ENCODE measurements at places on chromosomes 5 and 9.

DNA sequence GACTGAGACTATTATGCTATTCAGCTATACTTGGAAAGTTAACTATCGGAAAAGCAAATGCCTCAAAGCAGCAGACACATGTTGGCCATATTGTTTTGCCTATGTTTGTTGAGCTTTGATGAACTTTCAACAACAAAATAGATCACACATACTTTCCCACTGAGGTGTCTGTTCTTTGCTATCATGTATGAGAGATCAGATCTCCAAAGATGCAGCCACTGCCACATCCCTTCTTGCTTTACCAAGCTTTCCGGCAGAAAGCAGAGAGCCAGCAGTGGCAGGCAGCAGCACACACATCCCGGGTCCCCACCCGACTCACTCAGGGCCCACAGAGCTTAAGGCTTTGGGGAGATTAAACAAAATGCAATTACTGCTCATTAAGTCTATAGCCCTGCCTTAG, 18.8 kb downstream of the ZBTB5 start:
- no peak for DNase-seq

DNA sequence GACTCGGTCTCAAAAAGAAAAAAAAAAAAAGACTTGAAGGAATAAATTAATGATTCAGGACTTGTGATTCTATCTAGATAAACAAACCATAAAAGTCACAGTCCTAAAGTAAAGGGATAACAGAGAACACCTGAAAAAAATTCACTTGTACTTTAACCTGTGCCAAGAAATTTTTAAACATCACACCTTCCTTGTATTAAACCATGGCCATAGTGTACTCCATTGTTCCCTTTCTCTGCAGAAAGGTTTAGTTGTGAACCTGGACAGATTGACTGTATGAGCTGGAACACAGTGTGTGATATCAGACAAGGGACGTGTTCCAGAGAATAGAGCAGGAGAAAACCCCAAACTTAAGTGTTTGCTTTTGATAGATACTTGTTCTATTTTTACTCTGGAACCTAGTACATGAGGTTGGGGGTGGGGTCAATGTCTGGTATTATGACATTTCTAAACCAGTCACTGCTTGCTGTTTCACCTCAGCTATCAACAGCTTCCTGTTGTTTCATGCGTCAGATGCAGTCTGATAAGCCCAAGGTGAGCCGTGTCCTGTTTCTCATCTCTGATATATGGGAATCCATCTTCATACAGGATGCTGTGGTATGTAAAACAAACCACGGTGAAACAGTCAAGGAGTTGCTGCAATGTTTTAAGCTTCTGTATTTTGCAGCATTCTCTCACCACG, 62.5 kb upstream of the ITGA1 start:
- DNase-seq, result peak; percentile 9

DNA sequence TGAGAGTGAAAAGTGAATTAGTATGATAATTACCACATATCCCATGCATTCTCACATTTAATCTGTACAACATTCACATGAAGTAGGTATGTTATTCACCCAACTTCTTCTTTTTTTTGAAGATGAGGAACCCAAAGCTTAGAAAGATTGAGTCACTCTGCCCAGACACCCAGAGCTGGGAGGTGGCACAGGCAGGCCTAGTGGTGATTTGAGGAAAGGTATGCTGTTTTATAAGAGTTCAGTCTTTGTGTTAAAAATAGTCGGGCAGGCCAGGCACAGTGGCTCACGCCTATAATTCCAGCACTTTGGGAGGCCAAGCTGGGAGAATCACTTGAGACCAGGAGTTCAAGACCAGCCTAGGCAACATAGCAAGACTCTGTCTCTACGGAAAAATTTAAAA, 285.3 kb downstream of the NR3C1 start:
- DNase-seq, result no peak

DNA sequence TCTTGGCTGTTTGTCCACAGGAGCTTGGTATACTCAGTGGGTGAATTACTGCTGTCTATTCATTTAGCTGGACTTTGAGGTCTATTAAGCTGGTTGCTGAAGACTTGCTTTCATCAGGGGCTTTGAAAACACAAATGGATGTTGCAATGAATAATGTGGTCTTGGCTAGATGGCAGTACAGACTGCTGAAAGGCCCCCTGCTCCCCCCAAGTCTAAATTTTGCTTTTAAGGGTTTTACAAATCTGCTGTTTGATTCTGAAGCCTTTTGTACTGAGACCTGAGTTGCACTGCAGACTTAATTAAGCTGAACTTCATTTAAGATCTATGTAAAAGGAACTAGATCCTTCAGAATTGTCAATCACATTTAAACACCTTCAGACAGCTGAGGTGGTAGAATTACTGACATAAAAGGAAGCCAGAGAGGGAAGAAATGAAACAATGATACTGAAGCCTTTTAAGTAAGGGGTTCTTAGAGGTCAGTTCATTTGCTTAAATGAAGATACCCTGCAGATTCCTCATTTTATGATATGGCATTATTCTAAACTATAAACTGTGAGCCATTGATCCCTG, 37.3 kb downstream of the KCTD16 start:
- DNase-seq, result no peak

DNA sequence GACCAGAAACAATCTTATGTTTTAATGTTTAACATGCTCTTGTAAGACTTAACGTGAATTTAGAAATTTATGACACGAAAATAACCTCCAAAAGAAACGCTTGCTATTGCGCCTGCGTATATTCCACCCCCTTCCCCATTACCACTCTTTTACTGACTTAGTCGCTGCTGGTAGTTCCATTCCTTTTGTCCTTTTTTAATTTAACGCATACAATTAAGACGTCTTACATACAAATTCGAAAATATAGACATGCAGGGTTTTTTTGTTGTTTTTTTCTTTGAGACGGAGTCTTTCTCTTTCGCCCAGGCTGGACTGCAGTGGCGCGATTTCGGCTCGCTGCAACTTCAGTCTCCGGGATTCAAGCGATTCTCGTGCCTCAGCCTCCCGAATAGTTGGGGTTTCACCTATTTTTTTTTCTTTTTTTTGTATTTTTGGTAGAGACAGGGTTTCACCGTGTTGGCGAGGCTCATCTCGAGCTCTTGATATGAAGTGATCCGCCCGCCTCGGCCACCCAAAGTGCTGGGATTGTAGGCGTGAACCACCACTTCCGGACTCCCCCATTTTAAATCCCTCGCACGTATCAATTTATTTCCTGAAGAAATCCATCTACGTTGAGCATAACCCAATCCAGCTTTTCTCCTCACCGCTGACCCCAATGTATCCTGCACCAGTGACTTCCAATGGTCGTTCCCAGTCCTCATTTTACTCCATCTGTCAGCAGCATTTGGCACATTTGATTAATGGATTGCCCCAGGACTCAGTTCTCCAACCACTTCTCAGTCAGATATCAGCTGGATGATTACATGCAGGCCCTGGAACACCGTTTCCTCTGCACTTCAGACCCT, 684 bp upstream of the MED7 start:
- DNase-seq, result peak; percentile 37

- no peak for DNase-seq
Observed at GRCh38 chr5:41842777-41843176, 27.4 kb downstream of the OXCT1 start.

DNA sequence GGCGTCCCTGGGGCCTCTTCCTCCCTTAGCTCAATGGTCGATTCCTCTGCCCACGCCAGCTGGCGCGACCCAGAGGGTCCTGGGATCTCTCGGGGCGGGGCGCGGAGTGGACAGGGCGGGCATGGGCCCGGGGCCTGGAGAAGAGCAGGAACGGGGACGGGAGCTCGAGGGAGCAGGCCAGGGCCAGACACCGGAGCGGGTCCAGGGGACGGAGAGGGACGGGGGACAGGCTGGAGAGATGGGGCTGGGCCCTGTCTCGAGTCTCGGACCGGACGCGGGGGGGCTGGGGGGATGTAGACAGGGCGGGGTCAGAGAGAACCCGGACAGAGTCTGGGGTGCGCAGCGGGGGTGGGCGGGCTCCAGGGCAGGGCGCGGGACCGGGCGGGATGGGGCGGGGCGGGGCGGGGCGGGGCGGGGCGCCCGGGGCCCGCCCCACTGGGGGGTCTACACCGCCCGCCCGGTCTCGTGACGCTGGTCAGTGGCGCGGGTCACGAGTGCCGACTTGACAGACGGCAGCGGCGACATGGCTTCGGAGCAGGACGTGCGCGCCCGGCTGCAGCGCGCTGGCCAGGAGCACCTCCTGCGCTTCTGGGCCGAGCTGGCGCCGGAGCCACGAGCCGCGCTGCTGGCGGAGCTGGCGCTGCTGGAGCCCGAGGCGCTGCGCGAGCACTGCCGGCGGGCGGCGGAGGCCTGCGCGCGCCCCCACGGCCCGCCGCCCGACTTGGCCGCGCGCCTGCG, at the start of gene UAP1L1:
Gene UAP1L1 (plus strand): TSS at position 508 of the 738 bp plus-strand sequence. CDS start 16 bp downstream, at position 524.
- peak; percentile 33 for DNase-seq

GRCh38 chr9:90523958-90524357, 118.7 kb downstream of the DIRAS2 start:
- no peak for DNase-seq

DNA sequence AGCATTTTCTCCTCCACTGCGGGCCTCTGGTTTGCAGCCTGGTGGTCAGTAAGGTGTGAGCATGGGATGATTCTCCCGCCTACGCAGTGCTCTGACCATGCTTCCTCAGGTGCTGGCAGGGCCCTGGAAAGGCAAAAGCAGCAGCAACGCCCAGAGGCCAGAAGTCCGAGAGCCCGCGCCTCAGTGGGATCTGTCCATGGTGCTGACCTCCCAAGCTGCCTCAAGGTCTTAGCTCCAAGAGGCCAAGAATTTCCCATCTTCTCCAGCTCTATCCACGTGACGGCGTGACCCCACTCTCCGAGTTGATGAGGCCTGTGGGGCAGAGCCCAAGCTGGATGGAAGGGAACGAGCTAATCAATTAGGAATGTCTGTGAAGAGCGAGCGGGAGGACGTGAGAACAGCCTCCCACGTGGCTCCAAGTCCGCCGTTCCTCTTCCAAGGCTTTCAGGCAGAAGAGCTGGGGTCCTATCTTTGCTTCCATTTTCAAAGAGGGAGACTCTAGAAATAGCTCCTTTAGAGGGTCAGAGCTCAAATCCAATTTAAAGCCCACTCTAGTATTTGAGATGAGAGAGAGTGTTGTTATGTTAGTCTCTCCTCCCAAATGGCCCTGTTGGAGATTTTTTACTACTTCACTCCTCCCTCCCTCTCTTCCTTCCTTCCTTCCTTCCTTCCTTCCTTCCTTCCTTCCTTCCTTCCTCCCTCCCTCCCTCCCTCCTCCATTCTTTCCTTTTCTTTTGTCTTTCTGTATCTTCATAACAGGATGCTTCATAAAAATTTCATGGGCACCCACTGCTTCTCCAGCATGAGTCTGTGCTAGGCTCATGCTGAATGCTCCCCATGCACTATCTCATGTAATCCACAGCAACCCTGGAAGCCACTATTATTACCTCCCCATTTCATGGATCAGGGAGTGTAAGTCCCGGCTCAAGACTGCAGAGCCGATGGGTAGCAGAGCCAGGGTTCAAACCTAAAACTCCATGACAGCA, 69.3 kb downstream of the OLFM1 start:
- DNase-seq, result no peak

- no peak for DNase-seq
Observed at GRCh38 chr9:133361507-133362092, 5.2 kb downstream of the SURF2 start.

DNA sequence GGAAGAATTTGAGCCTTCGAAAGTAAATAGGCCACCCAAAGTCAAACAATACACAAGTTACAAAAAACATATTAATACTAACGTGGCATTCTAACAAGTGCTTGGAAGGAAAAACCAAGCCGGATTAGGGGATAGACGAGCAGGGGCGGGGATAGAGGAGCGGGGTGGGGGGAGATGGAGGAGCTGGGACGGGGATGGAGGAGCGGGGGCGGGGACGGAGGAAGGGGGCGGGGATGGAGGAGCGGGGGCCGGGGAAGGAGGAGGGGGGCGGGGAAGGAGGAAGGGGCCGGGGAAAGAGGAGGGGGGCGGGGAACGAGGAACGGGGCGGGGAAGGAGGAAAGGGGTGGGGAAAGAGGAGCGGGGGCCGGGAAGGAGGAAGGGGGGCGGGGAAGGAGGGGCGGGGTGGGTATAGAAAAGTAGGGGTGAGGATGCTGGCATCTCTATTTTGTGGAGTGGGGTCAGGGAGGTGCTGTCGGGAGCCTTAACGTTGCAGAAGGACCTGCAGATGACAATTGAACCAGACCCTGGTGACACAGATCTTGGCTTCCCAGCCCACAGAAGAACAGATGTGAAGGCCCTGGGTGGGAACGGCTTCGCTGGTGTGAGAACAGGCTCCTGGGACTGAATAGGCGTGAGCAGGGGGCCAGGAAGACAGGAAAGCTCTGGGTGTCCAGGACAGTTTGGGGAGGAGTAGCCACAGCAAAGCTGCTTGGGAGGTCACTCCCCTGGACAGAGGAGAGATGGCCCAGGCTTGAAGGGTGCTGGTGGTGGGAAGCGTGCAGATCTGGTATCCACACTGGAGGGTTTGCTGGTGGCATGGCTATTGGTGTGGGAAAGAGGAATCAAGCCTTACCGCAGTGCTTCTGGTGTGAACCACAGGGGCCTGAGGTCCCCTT, 233.3 kb upstream of the DAP start:
- DNase-seq, result no peak

DNA sequence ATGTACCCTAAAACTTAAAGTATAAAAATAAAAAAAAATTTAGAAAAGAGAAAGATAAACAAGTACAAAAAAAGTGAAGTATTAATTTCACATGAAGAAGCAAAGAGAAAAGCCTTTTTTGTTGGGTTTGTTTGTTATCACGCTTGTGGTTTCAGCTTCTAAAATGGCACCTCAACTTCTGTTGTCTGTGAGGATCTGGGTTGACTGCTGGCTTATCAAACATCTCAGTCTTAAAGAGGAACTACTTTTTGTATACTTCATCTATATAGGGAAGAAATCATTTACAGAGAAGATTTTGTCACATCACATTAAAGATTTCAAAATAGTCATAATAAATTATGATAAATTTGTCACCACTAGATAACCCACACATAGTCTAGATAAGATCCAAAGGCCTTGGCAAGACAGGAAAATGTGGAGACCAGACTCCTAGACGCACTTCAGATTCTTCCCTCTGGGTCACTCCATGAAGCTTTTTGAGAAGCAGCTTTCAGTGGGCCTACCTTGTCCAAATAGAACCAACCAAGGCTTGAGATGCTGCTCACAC, 8.8 kb upstream of the ADGRV1 start:
- no peak for DNase-seq

GRCh38 chr5:68534131-68534940, 318.8 kb downstream of the PIK3R1 start:
- DNase-seq, result no peak

- no peak for DNase-seq
Observed at GRCh38 chr9:100443781-100444768, 17.1 kb downstream of the MSANTD3 start.

DNA sequence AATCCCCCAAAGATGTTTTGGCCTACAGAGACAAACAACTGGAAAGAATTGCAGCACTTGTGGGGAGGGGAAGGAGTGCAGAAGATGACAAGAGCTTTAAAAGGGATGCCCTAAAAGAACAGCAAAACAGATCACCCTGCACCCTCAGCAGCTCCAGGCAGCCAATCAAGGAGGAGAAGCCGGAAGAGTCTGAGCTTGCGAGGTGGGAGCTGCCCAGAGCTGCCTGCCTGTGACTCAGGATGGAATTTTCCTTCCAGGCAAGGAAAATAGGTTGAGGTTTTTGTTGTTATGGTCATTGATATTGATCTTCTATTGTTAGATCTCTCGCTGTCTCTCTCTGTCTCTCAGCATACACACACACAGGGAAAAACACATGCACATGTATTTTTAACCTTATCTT, 70.3 kb upstream of the MAP1B start:
- DNase-seq, result no peak

- no peak for DNase-seq
Observed at GRCh38 chr5:111165058-111165457, 59.1 kb upstream of the CAMK4 start.

GRCh38 chr9:125521462-125522327, 185.3 kb downstream of the MAPKAP1 start:
- DNase-seq, result no peak

Measured in stimulated activated CD4-positive, alpha-beta T cell treated with anti-CD3 and anti-CD28 coated beads, Interleukin-4, amount 100 ng/mL, for 1 hour (primary cell).